CD4-positive, alpha-beta T cell treated with Interleukin-4 for 1 hour (primary cell): ENCODE measurements at places on chromosomes 3 and 15.

- DNase-seq = no peak
Observed at GRCh38 chr3:28322464-28322863, 26.1 kb upstream of the ZCWPW2 start.

DNA sequence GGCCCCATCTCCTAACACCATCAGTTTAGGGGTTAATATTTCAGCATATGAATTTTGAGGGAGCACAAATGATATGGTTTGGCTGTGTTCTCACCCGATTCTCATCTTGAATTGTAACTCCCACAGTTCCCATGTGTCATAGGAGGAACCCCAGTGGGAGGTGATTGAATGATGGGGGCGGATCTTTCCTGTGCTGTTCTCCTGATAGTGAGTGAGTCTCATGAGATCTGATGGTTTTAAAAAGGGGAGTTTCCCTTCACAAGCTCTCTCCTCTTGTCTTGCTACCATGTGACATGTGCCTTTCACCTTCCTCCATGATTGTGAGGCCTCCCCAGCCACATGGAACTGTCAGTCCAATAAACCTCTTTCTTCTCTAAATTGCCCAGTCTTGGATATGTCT lies 73.8 kb upstream of the TJP1 start:
- no peak for DNase-seq

- no peak for DNase-seq
Observed at GRCh38 chr3:188343894-188344293, 189.9 kb downstream of the LPP start.

DNA sequence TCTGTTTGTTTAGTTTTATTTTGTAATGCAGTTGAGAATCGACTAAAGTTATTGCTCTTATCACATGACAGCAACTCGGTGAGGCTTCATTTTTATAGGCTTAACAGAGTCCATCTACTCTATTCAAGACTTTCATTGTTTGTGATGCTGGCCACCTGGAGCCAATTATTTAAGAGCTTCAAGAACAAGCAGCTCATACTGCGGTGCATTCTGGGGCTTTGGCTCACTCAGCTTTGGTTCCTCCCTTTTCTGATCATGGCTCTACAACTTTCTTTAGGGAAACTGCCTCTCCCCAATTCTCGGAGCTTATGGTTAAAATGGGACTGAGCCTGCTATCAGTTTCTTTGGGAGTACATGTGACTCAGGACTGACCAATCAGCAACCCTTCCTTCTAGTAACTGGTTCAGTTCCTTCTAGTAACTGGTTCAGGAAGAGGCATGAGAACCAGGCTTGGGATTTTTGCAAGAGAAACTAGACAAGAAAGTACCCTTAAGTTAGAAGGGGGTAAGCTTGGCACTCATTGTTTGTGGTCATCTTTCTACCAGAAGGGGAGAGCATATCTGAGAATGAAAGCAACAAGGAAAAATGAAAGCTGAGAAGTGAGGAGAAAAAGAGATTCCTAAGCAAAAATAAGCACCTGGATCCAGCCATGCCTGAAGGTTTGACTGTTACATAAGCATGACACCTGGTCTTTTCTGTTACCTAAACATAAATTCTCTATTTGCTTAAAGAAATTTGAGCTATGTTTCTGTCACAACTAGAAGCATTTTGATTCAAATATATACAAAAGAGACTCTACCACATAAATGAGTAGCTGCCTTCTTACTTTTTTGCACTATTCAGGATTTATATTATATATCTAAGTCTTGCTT lies 24.1 kb upstream of the ARHGEF3 start:
- DNase-seq = no peak

GRCh38 chr3:185733980-185734724 lies 90.7 kb downstream of the IGF2BP2 start:
- no peak for DNase-seq

DNA sequence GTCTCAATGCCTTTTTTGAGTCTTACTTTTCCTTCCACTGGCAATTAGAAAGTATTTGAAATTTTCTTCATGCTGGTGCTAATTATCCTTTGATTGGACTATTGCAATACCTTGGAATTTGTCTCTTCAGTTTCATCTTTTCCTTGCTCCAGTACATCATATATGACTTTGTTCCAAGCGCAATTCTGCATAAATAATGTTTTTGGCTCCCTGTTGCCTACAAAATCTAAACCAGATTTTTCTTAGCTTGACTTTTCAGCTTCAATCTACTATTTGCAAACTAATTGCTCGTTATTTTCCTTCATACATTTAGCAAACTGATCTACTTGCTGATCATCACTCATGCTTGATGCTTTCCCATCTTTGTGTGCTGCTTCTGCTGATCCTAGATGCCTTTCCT lies 230.8 kb upstream of the GPR149 start:
- no peak for DNase-seq

DNA sequence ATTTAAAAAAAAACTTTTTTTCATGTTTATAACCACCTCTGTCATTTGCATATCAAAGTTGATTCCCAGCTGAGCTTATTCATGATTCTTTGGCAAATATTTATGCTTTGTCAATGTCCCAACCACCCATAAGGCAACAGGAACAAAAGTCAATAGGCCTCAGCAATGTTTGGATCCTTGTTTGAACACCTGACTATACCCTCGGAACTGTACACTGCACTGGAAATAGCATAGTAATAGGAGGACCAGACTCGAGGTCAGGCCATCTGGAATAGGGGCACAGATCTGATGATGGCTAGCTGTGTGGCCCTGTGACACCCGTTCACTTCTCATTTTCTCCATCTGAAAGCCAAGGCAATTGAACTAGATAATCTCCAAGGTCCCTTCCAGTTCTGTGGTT lies 301.7 kb upstream of the ATP11B start:
- no peak for DNase-seq

- DNase-seq = no peak
Observed at GRCh38 chr3:182668541-182668940, 124.8 kb upstream of the ATP11B start.

DNA sequence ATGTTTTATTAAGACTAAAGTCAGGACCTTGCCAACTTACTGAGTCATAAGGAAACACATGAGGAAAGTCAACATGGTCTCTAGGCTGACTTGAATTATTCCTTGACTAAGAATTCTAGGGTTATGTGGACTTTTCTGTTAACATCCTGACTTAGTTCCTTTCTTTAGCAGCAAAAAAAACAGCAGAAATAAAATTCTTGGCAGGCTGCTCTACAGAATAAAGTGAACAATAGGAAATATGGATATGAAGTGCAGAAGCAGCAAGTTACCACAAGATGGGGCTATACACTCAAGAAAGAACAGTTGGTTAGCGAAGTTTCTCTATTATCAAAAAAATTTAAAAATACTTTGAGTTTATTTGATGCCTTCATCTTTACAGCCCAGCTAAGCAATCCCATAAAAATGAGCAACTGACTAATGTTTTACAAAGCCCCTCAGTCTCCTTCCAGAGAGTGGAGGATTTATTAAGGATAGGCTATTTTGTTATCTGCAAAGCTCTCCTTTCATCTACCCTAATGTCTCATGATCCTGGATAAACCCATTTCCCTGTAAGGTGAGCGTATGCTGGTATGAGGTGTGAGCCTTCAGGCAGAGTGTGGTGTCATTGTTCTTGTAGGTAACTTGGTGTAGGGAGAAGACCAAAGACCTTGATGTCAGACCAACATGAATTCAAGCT lies 23.1 kb upstream of the MCCC1 start:
- DNase-seq = peak; percentile 61

GRCh38 chr3:99659951-99660350 lies 21.6 kb downstream of the COL8A1 start:
- no peak for DNase-seq

DNA sequence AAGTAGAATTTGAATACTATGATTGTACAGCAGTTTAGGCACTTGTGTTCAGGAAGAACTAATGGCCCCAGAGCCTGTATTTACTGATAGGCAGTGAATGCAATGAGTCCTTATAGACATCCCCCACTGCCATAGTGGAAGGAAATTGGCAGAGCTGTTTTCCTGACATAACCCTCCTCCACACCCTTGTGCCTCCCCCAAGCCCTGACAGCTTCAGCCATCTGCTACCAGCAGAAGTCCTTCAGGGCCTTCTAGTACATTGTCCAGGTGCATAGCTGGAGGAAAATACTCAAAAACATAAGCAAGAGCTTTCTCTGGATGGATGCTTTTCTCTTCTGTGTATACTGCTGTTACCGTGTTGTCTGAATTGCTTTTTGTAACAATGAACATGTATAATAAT lies 20.6 kb downstream of the ARHGAP31 start:
- no peak for DNase-seq

DNA sequence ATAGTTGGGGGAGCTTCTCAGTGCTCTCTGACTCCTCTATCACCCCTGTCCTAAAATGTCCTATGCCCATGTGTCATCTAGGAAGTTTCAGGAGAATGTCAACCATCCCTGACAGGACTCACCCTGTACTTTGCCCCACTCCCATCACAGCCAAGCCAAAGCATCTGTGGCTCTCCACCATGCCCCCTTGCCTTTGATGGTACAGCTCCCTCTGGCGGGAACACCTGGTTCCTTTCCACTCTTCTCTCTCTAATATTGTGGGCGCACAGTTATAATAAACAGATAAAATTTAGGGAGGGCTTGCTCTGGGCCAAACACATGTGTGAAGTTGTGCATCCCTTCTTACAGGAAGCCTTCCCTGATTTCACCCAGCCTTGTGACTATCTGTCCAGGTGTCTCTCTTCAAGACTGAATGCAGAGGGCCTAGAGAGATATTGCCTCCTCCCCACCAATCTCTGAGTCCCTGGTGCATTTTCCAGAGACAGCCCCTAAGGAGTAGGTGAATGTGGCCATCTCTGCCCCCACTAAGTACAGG lies 62.8 kb downstream of the ISG20 start:
- no peak for DNase-seq

DNA sequence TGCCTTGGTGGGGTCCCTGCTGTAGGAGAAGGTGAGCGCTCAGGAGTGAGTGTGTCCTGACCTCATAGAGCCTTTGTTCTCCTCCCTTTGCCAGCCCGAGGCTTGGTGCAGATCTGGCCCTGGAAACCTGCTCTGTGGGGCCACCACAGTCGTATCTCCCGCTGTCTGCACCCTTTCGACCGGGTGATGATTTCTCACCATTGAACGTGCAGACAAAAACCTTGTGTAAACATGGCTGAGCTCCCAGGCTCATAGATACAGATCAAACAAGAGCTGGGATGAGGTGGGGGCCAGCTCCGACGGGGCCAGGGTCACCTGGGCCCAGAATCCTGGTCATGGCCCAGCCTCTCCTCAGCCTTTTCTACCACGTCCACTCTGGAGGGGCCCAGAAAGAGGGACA lies 34.6 kb upstream of the ESYT3 start:
- no peak for DNase-seq

- DNase-seq = no peak
Observed at GRCh38 chr15:41630616-41631217, 29.5 kb upstream of the MGA start.

GRCh38 chr3:154678041-154678654 lies 248.2 kb upstream of the GPR149 start:
- no peak for DNase-seq

DNA sequence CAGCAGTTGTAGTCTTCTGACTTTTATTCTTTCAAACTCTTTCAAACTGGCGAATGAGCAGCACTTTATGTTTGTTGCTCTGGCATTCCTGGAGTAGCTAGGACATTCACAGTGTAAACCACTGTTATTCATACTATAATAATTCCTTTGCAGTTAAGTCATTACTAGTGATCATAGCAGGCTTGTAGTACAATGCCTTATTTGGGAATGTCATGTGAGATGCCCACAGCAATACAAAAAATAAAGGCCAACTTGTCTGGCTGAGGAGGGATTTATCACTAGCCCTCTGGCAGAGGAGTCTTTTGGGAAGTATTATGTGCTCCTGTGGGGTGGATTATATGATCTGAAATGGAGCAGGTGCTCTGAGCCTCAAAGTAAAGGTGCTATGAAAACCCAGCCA lies 197.2 kb downstream of the VGLL3 start:
- no peak for DNase-seq

GRCh38 chr3:42739401-42740158 lies 33.5 kb downstream of the CCDC13 start:
- no peak for DNase-seq

GRCh38 chr3:58323529-58324390 lies 8.9 kb upstream of the PXK start:
- DNase-seq = no peak

DNA sequence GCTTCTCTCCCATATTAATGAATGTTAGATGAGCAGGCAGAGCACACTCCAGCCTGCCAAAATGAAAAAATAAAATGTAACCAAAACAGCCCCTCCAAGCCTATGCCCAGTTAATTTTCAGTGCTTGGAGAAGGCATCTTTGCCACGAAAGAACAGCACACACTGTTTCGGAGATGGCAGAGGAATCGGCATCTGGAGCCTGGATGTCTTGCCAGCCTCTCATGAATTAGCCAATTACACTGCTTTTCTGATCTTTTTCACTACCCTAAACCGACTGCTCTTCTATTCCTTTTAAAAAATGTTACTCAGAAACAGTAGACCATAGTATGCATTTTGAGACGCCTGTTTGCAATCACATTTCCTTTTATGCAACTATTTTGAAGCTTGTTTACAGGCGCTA lies 249.6 kb downstream of the TLE3 start:
- no peak for DNase-seq

GRCh38 chr15:70466305-70466704 lies 297.1 kb downstream of the UACA start:
- no peak for DNase-seq

GRCh38 chr3:30672959-30673358 lies 66.6 kb downstream of the TGFBR2 start:
- no peak for DNase-seq

DNA sequence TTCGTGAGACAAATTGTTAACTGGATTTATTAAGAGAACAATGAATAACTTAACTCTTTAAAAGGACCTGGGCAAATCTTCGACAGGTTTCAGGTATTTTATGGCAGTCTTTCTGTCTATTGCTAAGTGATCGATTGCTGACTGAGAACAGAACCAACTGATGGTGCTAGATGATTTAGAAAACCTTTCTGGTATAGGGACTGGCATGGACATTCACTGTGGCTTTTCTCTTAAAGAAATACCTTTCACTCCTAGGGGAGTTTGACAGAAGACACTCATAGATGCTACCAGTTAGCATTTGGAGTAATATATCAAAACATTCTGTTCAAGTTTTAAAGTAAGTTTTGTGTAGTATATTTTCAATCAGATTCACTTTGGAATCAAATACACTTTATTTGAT lies 654 bp downstream of the PPARG start:
- DNase-seq = no peak

DNA sequence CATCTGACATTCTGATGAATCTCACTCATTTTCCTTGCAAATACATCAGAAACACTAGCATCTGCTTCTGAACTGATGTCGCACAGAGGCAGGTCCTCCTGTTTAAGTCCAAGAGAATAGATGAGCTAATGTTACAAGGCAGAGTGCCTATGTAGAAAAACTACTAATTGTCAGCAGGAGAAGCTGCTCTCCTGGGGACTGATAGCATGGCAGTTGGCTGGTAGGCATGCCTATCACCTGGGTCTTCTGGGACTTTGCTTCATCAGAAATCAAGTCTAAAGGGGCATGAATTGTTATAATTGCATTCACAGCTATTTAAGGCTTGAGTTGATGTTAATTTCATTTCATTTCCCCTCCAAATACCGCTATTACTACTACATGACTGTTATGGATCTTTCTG lies 457.2 kb downstream of the RAP2B start:
- DNase-seq = no peak
